NCI-H1694 (cell line): ENCODE measurements at places on chromosomes 16 and 17.

DNA sequence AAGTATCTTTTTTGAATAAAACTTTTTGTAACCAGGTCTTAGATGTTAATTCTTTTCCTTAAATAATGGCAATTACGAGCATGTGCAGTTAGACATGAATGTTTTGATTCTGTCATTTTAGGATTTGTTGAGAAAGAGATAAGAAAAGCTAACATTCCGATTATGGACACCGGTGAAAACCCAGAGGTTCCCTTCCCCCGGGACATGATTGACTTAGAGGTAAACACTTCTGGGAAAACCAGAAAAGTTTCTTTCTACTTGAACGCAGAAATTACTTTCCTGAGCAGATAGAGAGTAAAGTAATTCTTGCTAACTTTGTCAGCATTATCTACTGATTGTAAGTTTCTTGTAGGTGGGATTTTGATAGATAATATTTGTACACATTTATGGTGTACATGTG, 9.2 kb downstream of the ATP6V0A1 start:
- no peak for DNase-seq

- no peak for DNase-seq
These were observed 8.8 kb downstream of the STX1B start for GRCh38 chr16:31001507-31002249.

DNA sequence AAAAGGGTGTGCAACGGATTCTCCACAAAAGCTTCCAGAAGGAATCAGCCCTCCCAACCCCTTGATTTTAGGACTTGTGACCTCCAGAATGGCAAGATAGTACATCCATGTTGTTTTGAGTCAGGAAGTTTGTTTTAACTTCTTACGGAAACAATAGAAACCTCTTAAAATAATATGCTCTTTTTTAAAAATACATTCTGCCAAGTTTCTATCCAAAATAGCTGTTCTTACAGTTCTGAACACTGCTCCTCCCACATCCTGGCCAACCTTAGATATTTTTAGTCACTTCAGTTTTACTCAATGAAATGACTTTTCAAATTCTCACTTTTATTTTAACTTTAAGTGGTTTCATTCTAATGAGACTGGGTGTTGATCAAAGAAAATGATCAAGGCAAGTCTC, 156.4 kb downstream of the ZNF18 start:
- no peak for DNase-seq

- no peak for DNase-seq
These were observed 220.4 kb upstream of the FOXF1 start for GRCh38 chr16:86289907-86290306.

DNA sequence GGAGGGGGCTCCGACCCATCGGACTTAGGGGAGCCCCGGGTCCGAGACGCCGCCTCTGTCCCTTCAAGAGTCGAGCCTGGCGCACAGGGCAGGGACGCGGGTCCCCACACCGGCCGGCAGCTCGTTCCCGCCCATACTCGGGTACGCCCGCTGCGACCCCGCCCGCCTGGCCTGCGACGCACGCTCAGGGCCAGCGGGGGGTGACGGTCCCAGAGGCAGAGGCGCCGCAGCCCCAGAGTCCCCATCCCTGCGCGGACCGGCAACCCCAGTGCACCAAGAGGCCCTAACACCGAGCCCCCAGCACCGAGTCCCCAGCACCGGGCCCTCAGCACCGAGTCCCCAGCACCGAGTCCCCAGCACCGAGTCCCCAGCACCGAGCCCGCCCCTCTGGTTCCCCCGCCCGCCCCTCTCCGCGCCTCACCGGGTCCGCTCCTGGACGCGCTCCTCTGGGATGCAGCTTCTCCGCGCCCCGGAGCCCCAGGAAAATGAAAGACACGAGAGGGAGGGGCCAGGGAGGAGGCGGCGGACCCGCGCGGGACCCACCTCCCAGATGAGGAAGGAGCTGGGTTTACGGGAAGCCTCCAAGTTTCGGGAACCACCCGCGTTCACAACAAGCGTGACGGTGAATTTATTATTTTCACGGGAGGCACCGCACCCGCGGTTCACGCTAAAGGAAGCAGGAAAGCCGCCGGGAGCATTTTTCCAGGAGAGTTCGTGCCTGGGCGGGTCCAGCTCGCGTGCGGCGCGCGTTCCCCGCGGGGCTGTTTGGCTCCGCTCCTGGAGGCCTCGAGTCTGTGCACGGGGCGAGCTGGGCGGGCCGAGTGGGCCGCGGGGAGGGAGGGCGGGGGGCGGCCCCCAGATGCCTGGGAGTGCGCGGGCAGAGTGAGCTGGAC, at the start of gene SECTM1:
Gene SECTM1 (minus strand): TSS at position 488 of the 893 bp plus-strand sequence. CDS start 6,526 bp downstream, outside the sequence.
- no peak for DNase-seq

DNA sequence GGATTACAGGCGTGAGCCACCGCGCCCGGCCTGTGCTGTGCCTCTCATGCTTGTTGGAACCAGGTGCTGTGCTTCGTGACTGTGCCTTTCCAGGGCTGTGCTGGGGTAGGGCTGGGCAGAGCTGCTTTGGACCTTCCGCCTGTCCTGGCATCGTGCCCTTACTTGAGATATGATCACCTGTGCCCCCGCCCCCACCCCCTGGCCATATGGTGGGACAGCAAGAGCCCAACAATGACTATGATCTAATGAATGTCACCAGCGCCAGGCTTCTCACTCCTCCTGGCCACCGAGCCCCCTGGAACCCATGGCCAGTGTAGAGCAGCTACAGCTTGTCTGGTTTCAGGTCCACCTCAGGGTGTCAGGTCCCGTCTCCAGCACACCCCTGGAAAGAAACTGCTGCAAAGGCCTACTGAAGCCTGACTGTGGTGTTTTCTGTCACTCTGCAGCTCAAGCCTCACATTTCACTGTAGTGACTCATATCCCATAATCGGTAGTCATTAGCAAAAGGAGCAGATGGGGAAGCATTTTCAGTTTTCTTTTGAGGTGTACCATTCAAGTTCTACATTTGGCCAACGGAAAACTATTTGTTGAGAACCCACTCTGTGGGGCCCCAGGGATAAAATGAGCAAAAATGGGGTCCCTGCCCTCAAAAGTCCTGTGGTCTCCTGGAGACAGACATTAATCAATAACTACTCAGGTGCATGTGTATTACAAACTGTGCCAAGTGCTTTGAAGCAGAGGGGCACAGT, 22.1 kb downstream of the FCSK start:
- DNase-seq = peak; percentile 65

DNA sequence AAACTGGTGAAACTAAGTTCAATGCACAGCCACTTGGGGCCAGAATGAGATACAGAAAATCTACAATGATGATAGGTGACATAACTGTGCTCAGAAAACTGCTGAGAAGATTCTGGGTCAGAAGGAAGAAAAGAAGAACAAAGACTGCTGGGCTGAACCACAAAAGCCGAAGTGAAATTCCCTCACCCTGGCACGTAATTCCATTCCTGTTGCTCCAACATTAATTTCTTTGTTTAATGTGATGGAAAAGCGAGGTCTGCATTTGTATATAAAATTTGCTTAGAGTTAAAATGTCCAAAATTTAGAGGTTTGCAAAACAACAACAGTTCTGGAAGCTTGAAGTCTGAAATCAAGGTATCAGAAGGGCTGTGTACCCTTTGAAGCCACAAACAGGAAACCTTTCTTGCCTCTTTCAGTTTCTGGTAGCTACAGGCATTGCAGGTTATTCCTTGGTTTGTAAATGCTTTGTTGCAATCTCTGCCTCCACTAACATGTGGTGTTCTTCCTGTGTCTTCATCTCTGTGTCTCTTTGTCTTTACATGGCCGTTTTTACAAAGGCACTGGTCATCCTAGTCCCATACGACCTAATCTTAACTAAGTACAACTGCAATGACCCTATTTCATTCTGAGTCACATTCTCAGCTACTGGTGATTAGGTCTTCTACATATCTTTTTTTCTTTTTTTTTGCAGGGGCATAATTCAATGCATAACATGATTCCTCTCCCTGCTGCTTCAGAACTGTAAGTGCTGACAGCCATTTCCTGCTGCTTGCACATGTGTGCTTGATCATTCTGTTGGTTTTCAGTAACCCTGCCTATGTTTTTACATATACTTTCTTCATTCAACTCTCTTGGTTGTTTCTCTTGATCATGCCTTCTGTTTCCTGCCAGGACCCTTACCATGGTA, 603.0 kb upstream of the CDH8 start:
- DNase-seq = no peak

- DNase-seq = peak; percentile 37
These were observed 14.0 kb downstream of the NR1D1 start for GRCh38 chr17:40086150-40087044.

DNA sequence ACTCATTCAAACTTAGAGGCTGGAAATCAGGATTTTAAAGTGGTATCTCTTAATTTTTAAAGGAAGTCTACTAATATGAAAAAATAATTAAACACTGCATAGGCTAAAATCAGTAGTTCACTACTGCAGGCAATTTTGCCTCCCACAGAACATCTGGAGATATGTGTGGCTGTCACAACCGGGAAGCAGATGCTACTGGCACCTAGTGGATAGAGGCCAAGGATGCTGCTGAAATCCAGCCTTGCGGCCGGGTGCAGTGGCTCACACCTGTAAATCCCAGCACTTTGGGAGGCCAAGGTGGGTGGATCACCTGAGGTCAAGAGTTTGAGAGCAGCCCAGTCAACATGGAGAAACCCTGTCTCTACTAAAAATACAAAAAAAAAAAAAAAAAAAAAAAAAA, 473.9 kb downstream of the XYLT1 start:
- DNase-seq = no peak

GRCh38 chr17:76840443-76840767, 27.8 kb upstream of the MGAT5B start:
- DNase-seq = no peak

DNA sequence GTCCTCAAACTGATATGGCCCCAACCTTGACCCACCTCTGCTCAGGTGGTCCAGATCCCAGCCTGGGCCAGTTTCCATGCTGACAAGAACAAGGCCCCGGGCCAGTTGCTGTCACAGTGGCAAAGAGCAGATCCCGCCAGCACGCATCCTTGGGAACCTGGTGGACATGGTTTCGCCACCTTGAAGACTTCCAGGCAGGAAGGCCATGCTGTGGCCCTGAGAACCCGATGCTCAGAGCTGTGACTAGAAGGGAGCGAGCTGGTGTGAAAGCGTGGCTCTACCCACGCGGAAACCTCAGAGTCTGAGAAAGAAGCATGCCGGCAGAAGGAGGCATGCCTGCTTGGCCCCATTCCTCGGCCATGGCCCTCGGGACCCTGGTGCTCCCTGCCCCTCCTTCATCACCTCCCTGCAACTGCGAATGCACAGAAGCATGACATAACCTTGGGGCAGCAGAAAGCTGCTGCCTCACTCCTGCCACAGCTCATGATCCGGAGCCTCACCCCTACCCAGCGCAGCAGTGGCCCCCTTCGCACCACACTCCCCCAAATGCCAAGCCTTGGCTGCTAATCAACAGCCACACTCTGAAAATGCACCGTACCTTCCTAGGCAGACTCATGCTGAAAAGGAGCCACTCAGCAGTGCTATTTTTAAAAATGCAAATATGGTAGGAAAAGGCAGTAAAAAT, 33.2 kb downstream of the UBE2O start:
- DNase-seq = no peak

DNA sequence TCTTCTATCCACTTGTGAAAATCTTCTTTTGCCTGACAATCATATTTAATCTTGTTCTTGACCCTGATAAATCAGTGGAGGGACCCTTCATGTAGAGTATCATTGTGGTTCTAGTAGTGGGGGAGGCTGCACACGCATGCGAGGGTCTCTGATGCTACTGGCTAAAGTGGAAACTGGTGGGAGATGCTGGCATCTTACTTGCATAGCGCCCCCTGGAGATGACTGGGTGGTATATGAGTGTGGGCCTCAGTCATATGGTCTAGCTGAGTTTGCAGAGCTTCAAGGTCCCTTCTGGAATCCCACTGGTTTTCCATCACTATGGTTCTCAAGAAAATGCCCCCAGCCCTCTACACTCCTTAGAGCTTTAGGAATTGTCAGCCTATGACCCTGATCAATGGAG, 236.4 kb upstream of the AXIN2 start:
- no peak for DNase-seq

DNA sequence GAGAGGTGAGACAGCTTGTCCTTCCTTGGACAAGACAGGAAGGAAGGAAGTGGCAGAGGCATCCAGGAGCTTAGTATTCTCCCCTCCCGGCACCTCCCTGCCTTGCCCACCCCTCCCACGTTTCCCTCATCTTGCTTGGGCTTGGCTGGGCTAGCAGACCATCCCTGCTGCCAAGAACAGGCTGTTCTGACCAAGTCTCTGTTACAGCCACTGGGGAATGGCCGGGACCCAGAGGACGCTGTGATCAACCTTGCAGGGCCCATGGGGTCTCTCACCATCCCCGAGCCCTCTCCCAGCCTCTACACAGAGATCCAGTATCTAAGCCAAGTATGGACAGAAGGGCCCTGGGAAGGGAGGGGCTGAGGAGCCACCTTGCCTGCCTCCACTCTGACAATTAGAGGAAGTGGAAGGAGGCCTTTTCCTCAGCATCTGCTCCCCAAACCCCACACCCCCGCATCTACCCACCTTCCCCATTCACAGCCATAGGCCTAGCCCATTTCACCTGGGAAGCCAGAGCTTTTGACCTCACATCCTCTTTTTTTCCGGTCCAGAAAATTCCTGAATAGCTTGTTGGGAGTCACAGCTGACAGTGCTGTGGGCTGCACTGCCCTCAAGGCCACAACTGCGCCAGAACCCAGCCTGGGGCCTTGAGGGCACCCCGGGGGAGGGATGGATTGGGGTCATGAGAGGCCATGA, 14.1 kb downstream of the CD300LG start:
- no peak for DNase-seq

DNA sequence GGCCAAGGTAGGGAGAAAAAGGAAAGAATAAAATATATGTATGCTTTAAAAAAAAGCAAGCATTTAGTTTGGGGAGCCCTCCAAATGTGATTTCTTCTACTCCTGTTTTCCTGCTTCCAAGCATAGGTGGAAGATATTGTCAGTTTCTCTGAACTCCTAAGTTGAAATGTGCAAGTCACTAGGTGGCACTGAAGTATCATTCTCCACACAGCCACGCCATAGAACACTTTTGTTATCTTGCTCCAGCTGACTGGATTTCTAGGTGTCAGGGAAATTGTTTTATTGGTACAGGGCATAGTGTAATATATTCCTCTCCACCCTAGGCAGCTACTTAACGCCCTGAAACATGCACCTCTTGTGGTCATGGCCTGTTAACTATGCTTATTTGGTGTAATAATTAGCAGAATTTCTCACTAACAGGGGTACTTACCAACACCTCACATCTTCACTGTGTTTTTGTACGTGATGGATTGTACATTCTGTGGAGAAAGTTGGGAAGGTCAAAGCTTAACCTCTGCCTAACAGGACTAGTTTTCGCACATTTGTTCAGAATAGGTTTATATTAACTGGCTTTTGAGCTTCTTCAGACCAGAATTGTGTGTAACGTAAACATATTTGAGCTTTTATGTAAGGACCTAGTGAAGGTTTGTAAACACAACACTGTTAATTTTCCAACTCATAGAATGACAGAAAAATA, 69.3 kb downstream of the FTO start:
- peak; percentile 46 for DNase-seq

DNA sequence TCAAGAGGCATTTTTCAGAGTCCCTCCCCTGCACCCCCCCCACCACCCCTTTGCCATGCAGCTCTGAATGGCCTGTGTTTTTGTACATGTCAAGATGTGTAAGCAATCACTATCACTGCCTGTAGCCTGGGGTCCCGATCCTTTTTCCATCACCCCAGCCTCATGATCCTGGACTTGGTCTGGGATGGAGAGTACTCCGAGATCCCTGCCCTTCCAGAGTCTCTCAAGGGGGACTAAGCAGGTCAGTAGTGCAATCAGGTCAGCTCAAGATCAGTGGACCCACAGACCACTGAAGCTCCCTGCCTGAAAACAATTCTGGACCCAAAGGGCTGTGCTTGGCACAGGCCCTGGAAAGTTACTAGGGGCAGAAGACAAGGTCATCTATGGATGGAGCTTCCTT, 7.5 kb upstream of the GJD3 start:
- no peak for DNase-seq
